Mucosa of gallbladder (tissue), 1 donor: ENCODE measurements at places on chromosomes 13 and 19.

GRCh38 chr13:97369261-97369893 lies 64.6 kb upstream of the RAP2A start:
- DNase-seq = no peak

GRCh38 chr13:74230984-74231501 lies 96.8 kb upstream of the KLF12 start:
- no peak for DNase-seq

DNA sequence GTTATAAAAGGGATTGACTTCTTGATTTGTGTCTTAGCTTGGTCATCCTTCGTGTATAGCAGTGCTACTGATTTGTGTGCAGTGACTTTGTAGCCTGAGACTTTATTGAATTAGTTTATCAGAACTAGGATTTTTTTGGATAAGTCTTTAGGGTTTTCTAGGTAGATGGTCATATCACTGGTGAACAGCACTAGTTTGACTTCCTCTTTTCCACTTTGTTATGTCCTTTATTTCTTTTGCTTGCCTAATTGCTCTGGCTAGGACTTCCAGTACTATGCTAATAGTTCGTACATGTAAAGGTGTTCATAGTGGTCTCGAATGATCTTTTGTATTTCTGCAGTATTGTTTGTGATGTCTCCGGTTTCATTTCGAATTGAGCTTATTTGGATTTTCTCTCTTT lies 145.4 kb downstream of the DNAJC3 start:
- DNase-seq = no peak

DNA sequence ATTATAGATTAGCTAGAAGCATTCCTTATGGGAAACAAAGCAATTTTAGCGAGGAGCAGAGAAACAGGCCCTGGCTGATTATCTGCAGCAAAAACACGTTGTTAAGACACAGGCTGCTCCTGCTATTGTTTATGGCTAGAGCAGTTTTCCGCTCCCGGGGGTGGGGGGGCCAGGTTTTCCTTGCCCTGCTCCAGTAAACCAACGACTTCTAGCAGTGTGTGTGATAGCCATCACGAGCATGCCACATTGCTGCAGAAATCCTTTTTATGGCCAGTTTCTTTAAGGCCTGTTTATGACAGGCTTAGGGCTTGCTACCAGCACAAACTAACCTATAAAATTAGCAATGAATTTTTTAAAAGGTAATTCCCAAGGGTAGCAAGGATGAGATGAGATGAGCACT lies 18.4 kb upstream of the IL17D start:
- no peak for DNase-seq

GRCh38 chr19:7850945-7851622 lies 21.1 kb downstream of the EVI5L start:
- no peak for DNase-seq

- DNase-seq = no peak
Measured at GRCh38 chr13:21445759-21446158, 13.3 kb downstream of the ZDHHC20 start.

- no peak for DNase-seq
Measured at GRCh38 chr13:27236478-27236877, 14.9 kb upstream of the RPL21 start.

DNA sequence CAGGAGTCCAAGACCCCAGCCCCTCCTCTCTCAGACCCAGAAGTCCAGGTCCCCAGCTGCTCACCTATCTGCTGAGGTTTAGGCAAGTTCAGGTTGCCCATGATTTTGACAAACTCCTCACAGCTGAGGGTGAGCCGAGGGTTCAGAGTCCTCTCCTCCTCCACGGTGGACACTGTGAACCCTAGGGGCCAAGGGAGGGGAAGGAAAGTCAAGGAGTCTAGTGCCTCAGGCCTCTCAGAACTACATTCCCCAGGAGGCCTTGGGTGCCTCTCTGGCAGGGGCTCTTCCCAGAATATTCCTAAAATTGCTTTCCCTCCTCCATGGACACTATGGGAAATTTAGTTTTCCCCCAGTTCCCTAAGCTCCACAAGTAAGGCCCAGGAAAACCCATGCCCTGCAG lies 3.3 kb upstream of the PHLDB3 start:
- DNase-seq = no peak

DNA sequence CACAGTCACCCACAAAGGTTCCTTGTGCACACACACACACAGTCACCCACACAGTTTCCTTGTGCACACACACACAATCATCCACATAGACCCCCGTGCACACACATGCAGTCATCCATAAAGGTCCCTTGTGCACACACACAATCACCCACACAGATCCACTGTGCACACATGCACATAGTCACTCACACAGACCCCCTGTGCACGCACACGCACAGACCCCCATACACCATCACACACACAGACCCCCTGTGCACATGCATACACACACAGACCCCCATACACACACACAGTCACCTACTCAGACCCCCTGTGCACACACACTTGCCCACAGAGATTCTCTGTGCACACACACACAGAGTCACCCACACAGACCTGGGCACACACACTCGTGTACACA lies 107.1 kb downstream of the HSPH1 start:
- DNase-seq = no peak

DNA sequence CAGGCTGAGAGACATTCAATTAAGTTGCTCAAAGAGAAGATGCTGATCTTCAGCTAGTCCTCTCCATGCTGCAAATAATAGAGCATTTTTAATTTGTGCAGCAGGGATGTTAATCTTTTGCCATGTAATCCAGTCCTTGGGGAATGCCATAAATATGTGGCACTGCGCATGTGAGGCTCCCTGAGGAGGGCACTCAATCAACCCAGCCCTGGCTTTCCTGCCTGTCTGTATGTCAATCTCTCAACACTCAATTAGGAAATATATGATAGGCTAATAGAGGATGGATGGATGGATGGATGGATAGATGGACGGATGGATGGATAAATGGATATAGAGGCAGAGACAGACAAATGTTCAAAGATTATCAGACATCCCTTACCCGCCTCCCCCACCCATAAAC lies 31.6 kb upstream of the POP4 start:
- DNase-seq = no peak

GRCh38 chr13:42880056-42880605 lies 98.7 kb downstream of the FAM216B start:
- no peak for DNase-seq

- DNase-seq = peak; percentile 79
Measured at GRCh38 chr19:3346677-3347353, 19.6 kb upstream of the NFIC start.
